ENCODE measurements at places on chromosomes 4 and X.
A peak's percentile ranks its signal among the peaks of the same experiment; 100 is the strongest.

GRCh38 chrX:117120700-117121099, 657.9 kb upstream of the CT83 start:
- DNase-seq = no peak

- no peak for DNase-seq
Observed at GRCh38 chr4:37138019-37138653, 106.4 kb upstream of the NWD2 start.

DNA sequence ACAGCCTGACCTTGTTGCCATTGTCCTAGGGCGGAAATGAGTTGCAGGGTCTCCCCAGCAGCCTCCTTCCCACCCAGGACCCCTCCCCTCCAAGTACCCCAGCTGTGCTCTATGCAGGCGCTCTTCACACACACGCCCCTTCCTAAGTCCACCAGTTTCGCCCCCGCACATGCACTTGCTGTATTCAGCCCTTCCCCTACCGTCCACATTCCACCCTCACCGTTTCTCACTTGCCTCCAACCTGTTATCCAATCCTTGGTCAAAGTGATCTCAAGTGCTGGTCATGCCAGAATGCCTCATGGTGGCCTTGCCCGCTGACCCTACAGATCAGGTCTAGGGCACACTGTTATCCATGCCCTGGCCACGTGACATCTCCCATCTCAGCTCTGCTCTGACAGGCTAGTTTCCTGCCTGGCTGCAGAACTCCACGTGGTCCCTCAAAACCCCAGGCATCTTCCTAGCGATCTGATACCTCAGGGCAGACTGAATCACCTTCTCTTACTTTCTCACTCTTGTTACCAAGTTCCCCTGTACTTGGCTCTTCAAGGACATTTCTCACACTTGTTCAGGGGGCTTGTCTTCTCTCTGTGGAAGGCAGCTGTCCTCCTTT, 39.7 kb downstream of the NSG1 start:
- DNase-seq = no peak

GRCh38 chr4:73603854-73604584, 16.2 kb downstream of the RASSF6 start:
- no peak for DNase-seq

GRCh38 chr4:92359491-92359890, 55.7 kb downstream of the GRID2 start:
- DNase-seq = no peak

GRCh38 chr4:81405900-81406401, 65.8 kb downstream of the RASGEF1B start:
- peak; percentile 60 for DNase-seq

DNA sequence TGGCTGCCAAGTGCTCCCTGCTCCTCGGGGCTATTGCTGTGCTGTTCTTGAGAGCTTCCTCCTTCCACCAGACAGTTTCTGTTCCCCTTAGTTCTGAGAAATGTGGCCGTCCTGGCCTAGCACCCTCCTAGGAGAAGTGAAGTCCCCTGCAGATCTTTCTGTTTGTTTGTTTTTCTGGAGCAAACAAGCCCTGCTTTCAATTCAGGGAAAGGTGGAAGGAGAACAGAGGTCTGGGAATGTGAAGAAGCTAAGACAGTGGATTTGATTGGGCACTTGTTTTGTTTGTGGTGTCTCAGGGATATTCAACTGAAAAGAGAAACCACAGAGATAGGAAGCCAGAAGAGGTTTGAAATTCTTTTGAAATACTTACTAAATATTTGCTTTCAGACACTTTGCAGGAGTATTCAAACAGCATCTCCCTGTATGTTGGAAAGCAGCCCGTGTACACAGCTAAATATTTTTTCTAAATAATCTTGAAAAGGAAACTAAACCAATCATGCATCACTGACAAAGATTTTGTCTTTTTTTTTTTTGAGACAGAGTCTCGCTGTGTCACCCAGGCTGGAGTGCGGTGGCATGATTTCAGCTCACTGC, 36.5 kb upstream of the PPM1K start:
- DNase-seq = peak; percentile 34

DNA sequence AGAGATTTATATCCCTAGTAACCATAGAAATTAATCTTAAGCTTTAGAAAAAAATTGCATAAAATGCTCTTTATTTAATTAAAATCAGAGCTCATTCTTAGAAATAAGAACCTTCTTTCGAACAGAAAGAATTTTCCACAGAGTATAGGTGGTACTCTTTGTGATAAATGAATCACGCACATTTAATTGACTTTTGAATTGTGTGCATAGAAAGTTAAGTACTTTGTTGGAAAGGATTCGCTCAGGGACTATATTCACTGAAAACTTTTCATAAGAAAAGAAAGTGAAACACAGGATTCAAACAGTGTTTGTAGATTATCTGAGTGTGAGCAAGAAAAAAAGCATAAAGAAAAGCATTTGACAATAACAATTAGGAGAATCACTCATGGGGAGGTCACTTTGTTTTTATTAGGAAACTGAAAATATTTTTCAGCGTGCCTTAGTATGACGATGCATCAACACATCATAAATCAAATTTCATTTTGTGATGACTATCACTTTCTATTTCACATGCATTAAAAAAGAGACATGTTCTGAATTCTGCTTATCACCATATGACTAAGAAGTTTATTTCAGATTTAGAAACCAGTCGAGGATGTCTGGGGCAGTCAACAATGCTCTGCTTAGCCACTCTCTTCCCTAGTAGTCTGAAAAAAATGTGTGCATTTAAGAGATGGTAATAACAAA, 49.5 kb downstream of the STX18 start:
- DNase-seq = no peak

GRCh38 chr4:100261346-100261745, 71.1 kb upstream of the DDIT4L start:
- no peak for DNase-seq

DNA sequence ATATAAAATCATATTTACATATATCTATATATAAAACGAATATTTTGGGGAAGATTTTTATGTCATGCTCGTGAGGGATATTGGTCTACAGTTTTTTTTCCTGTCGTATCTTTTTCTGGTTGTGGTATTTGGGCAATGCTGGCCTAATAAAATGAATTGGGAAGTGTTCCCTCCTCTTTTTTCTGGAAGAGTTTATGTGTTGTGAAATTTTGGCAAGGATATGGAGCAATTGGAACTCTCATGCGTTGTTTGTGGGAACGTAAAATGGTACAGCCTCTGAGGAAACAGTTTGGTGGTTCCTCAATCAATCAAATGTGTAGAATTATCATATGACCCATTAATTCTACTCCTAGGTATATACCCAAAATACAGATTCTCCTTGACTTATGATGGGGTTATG, 69.8 kb downstream of the ZNF182 start:
- DNase-seq = no peak

DNA sequence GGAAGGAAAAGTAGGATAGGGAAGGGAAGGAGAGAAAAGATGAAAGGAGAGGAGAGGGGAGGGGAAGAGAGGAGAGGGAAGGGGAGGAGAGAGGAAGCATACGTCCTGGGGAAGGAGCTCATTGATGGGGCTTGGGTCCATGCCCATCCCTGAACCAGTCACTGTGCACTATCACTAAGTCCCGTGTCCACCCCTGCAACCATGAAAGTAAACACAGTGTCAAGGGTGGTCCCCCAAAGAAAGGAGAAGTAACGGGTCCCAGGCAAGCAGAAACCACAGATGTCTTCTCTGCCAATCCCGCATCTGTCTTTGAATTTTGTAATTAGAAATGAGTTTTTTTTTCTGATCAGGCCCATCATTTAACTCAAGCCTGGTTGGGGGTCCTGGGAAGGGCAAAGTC, 55.2 kb downstream of the LGI2 start:
- DNase-seq = no peak

GRCh38 chr4:188722911-188723310, 583.7 kb downstream of the TRIML1 start:
- no peak for DNase-seq

GRCh38 chrX:123173833-123174232, 10.2 kb upstream of the GRIA3 start:
- no peak for DNase-seq

- DNase-seq = no peak
Observed at GRCh38 chr4:183627979-183628588, 30.9 kb downstream of the RWDD4 start.

GRCh38 chr4:61204353-61205060, 4.4 kb downstream of the ADGRL3 start:
- no peak for DNase-seq

DNA sequence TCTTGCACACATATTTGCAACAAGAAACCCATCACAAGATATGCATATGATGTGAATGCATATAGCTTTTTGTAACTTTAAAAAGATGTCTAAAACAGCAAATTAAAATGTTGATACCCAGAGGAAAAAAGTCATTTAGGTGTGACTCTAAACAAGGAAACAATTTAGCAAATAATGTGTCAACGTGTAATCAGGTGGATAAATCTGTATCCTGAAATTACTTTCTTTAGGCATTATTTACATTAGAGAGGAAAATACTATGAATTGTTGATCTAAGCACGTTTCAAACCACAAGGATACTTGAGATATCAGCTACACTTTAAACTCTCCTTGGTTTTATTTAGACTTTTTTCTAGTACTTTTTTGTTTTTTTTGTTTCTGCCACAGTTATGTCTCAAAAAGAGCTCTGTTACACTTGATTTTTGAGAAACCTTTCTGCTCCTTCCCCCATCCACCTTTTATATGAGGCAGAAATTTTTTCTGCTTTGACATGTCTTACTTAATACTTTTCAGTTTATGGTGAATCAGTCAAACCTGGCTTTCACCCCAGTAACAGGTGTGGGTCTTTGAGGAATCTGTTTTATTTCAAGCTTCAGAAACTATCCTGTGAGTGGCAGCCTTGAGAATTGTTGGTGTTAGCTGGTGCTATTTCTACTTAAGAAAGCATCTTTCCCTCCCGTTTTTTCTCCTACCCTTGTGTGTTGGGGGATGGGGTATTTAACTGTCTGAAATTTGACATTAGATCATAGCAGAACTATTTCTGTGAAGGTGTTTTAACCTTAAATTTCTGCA, 1.9 kb downstream of the NPNT start:
- no peak for DNase-seq

GRCh38 chr4:48578132-48578968, 88.3 kb downstream of the ZAR1 start:
- DNase-seq = peak; percentile 69

GRCh38 chr4:69051576-69051943, 44.7 kb upstream of the UGT2B7 start:
- no peak for DNase-seq

DNA sequence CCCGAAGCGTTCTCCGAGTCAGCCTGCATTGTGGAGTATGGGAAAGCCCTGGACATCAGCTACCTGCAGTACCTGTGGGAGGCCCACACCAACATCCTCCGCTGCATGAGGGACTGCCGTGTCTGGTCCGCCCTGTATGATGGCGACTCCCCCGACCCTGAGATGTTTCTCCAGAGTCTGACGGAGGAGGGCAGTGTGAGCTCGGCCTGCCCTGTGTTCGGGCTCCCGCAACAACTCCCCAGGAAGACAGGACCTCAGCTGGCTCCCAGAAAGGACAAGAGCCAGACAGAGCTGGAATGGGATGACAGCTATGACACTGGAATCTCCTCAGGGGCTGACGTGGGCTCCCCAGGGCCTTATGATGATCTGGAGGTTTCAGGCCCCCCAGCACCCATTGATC, 111.3 kb downstream of the GATB start:
- DNase-seq = no peak

GRCh38 chrX:124383354-124383753, 37.0 kb downstream of the SH2D1A start:
- DNase-seq = no peak

DNA sequence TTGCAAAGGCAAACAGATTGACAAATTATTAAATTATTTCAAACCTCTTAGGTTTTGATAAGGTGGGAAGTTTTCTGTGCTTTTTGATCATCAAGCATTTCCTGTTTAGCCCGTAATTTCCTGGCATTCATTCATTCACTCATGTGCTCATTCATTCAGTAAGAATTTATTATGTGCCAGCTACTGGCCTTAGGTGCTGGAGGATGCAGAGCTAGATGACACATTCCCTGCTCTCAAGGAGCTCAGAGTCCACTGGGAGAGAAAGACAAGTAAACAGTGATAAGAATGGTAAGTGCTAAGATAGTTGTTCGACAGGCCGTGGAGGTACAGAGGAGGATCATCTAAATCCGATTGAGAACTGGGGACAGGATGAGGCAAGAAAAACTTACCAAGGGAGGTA, 153.0 kb downstream of the DCTD start:
- no peak for DNase-seq

DNA sequence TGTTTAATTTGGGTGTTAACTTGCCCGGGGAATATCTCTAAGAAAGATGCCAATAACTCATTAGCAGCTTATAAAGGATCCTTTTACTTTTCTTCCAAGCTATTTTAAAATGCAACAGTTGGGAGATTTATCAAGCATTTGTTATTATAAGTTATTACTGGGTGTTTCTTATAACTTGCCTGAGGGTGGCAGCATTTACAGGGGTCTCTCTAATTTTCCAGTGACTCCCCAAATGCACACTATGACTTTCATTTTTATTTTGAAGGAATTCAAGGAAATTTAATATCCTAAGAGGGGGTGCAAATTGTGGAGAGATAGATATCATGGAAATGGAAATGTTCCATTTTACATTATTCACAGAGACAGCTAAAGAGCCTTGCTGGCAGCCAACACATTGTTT, 138.0 kb downstream of the PDGFRA start:
- no peak for DNase-seq

- no peak for DNase-seq
Observed at GRCh38 chr4:84673475-84674240, 90.7 kb downstream of the CDS1 start.

GRCh38 chr4:110229266-110229665, 30.9 kb upstream of the ELOVL6 start:
- no peak for DNase-seq

- DNase-seq = no peak
Observed at GRCh38 chr4:126937846-126938422, 694.8 kb upstream of the INTU start.

DNA sequence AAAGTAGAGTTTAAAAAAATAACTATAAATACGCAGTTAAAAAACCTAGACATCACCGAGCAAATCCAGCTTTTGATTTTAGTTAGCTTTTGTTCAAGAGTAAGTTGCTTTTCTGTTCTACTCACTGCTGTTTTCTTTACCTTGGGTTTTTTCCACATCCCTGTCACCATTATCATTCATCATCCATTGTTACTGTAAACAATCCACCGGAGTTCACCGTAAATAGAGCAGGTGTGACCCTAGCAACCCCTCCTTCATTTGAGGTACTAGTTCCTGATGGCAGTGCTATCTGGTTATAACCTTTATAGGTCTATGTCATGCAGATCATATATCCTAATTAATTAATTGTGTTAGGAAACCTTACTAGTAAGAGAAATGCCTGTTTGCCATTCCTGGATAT, 43.0 kb upstream of the TEX13D start:
- no peak for DNase-seq

DNA sequence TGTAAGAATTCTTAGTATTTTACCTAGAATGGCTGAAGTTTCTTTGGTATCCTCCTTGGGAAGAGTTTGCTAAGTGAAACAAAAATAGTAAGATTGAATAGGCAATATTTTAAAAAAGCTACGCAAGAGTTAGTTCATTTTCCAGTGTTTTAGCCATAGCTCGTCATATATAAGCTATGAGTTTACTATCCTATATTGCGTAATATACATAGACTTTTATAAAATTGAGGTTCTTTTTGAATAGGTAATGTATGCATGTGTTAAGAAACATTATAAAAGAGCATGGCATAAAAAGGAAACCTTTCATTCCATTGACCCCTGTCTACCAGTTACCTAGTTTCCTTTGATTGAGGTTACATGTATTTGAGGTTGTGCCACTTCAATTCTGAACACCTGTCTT, 67.0 kb downstream of the DACH2 start:
- no peak for DNase-seq

Measured in CD4-positive, alpha-beta T cell treated with Interleukin-17A for 4 hours (primary cell).